ENCODE measurements at places on chromosomes 3 and 15.

DNA sequence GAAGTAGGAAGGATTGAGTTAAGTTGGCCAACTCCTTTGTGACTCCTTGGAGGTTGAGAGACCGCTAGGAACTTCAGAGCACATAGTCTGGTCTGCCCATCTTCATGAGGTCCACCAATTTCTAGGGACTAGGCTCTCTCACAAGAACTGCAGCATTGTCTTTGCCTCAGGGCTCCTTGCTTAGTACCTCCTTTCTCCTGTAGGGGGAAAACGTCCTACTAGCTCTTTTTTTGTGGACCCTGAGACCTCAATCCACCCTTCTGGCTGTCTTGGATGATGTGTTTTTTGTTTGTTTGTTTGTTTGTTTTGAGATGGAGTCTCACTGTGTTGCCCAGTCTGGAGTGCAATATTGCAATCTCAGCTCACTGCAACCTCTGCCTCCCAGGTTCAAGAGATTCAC is 21.6 kb downstream of the REC114 start:
- no peak for DNase-seq

GRCh38 chr3:111368056-111368455 is 173.9 kb upstream of the CD96 start:
- no peak for DNase-seq

GRCh38 chr3:10641760-10642159 is 136.4 kb upstream of the ATP2B2 start:
- DNase-seq = no peak

- DNase-seq = no peak
These were observed 11.1 kb upstream of the PLAAT1 start for GRCh38 chr3:193229851-193230420.

DNA sequence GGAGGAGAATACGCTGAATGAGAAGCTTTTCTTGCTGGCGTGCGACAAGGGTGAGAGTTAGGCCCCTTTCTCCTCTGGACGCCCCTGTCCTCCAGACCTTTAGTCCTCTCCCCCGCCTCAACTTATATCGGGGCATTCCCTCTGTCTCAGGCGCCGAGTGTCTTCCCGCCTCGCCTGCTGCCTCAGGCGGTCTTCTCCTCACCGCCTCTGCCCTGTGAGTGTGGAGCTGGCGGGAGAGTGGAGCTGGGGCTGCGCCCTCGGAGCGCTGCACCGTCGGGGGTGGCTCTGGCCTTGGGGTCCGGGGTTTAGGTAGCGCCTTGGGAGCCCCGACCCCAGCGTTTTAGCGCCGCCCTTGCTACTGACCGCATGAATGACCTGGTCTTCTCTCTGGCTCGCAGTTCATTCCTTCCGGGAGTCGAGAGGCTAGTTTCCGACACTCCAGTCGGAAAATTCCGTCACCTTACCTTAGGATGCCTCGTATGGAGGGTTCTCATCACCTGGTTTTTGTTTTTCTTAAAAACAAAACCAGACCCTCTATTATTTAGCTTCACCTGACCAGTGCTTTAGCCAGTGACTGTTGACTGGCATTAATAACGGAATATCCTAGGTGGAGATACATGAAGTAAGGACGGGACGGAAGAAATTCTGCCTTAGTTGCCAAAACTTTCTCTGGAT is 985 bp downstream of the TRPC1 start:
- DNase-seq = no peak

- no peak for DNase-seq
These were observed 96.3 kb downstream of the PLXNA1 start for GRCh38 chr3:127079211-127079610.

GRCh38 chr3:52779837-52780585 is 2.6 kb downstream of the ITIH1 start:
- no peak for DNase-seq

- DNase-seq = no peak
These were observed 168.4 kb upstream of the CCDC54 start for GRCh38 chr3:107208796-107209195.

DNA sequence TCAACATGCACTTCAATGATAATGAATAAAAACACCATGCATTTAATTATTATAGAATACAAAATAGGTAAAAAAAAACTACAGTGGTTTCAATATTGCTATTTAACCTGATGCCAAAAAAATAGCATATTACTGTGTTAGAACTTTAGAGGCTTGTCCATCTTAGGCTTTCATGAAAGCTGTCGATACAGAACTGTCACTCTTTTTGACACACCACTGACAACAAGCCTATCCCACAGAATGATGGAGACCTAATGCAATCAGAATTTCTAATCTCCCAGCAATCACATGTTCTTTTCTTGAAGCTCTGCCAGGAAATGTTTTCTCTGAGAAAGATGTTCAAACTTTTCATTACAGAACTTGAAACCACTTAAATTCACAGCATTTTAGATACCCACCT is 490.3 kb upstream of the EPHA6 start:
- DNase-seq = no peak

DNA sequence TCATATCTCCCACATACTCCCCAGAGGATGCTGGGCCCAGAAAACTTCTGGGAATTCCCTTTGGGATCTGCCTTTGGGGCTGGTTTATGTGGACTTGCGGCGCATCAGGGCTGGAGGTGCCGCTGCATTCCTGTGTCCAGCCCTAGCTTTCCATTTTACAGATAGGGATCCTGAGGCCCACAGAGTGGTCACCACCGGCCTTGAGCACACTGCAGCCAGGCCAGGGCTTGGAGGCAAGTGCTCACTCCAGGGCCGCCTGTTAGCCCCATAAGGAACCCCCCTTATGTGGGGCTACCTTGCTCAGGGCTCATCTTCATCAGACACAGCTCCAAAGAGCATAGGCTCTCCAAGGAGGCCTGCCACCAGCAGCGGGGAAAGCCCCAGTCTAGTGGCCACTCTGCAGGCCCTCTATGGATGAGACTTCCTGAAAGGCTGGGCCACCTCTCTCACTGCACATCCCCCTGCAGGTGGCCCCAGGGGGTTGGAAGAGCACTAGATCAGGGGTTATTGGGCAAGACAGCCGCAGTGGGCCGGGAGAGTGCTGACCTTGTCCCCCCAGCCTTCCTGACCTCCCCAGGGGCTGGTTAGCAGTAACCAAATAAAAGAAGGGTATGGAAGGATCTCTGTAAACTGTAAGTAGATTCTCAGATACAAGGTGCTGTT is 9.2 kb upstream of the ATP2B2 start:
- no peak for DNase-seq

DNA sequence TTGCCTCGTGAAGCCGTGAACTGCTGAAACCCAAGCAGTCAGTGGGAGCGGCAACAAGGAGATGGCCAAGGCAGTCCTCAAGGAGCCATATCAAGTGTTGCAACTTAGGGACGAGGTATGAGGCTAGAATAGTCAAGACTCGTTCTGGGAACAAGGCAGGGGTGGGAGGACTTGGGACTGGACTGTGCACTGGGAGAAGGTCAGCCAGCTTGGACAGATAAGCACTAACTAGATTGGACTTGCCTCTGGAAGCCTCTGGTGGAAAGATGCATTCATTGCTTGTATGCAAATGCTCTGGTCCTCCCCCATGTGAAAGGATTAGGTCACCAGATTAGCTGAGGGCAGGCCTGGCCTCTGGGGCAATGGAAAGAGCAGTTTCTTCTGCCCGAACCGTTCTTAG is 123.3 kb upstream of the CTNNB1 start:
- DNase-seq = no peak

GRCh38 chr3:171257251-171258203 is 202.7 kb downstream of the TNIK start:
- DNase-seq = no peak

- DNase-seq = no peak
These were observed 850.3 kb downstream of the ROBO1 start for GRCh38 chr3:78917536-78917935.

GRCh38 chr3:102979682-102980354 is 545.0 kb downstream of the ZPLD1 start:
- no peak for DNase-seq

- no peak for DNase-seq
These were observed 128.4 kb downstream of the NECTIN3 start for GRCh38 chr3:111200027-111200426.

DNA sequence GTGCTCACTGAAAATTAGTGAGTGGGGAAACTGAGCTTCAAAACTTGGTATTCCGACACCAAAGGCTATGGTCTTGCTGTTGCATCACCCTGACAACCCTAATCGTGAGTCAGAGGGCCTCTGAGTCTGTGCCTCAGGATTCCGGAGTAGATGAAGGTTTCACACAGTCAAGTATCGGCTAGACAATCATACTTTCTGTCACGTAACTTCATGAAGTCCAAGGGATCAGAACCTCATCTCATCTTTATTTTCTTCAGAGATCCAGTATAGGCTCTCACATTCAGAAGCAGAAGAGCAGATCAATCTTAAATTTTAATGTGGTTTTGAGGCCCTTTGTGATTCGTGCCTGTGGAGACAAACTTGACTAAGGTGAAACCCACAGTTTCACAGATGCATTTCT is 26.1 kb upstream of the NECTIN3 start:
- no peak for DNase-seq

GRCh38 chr3:180116658-180117057 is 79.9 kb upstream of the PEX5L start:
- no peak for DNase-seq

- DNase-seq = peak; percentile 70
These were observed 600.8 kb downstream of the FOXP1 start for GRCh38 chr3:70982700-70983140.

DNA sequence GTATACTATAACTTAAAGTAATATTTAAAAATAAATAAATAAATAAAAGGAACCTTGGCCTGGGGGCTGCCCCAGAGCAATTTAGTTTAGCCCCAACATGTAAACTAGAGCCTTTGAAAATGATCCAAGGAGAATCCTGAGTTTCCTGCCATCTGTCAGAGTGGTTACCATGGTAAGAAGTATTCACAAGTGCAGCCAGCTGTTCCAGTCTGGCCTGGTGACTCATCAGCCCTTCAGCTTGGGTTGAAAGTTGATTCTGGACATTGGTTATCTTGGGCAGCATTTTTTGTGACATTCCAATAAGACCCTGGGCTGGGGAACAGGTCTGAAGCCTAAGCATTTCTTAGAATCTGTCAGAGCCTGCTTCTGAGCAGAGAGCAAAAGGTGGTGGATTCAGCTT is 72.7 kb upstream of the LRTM1 start:
- DNase-seq = no peak

GRCh38 chr3:127120851-127121647 is 71.9 kb upstream of the PRR23E start:
- DNase-seq = no peak

GRCh38 chr3:129482721-129483120 is 42.7 kb downstream of the IFT122 start:
- no peak for DNase-seq

DNA sequence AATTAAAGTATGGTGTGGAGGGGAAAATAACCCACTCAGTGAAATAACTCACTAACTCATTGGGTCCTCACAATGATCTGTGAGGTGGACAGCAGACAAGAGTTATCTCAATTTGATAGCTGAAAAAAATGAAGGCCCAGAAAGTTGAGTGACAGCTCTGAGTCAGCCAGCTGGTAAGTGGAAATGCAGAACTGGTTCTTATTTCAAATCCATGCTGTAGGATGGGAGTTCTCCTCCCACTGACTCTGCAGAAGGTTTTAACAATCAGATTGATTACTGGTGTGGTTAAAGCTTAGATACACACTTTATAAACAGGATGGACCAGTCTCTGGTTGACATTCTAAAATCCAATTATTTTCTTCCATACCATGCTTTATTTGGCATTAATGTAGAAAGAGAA is 87.0 kb upstream of the LMOD3 start:
- no peak for DNase-seq

- peak; percentile 45 for DNase-seq
These were observed 603 bp downstream of the EIF1B start for GRCh38 chr3:40309925-40310695.

DNA sequence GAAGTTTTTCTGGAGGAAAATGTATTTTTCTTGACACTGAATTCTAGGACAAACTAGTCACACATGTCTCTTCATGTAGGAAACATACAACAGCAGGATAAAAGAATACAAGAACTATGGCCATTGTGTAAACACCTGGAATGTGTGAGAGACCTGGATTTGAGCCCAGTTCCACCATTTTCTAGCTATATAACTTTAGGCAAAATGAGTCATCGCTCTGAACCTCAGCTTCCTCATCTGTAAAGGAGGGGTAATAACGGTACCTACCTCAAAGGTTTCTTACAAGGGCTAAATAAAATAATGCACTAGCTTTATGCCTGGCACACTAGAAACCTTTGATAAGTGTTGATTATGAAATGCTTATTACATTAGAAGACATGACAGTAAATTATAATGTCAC is 57.8 kb downstream of the RIOX2 start:
- no peak for DNase-seq

GRCh38 chr3:124315215-124316033 is 323.5 kb upstream of the ROPN1 start:
- DNase-seq = no peak

DNA sequence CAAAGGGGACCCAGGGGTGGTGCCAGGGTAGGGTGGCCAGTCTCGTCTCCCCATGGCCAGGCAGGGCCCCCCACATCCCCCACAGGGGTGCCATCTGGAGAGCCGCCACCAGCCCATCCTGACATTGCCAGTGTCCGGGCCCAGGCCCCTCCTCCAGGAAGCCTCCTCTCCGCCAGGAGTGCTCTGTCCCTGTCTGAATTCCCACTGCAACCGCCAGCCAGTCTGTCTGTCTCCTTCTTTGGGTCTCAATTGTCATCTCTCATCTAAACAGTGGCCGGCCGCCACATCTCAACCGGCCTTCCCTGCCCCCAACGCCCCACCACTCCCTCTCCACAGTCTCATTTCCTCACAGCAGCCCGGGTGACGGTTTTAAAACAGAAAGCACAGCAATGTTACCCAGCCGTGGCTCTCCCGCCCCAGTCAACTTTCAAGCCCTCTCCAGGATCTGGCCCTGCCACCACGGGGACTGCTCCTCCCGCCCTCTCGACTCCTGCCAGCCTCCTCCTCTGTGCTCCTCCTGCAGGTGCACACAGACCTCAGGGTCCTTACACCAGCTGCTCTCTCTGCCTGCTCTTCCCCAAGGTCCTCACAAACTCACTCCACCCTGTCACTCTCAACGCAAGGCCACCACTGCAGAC is 57.0 kb downstream of the IQSEC1 start:
- peak; percentile 79 for DNase-seq

GRCh38 chr3:11434563-11435096 is 162.4 kb downstream of the ATG7 start:
- DNase-seq = no peak

DNA sequence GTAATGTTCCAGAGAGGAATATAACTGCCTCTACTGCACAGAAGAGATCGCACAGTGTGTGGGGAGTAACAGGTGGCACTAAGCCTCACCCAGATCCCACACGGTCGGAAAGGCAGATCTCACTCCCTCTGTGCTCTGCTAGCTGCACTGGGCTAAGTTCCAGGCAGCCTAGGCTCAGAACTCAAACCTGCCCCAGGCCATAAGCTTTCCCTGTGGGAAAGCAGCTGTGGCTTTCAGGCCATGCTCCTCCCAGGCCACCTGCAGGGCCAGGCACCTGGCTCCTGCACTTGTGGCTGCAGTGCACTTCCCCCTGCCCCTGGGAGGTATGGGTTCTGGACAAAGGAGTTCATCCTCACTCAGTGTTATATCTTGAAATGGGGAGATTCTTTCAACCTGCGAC is 27.5 kb downstream of the PCCB start:
- no peak for DNase-seq

- DNase-seq = no peak
These were observed 1.7 kb downstream of the CCDC9B start for GRCh38 chr15:40338921-40339620.

GRCh38 chr3:167773584-167773983 is 38.1 kb downstream of the SERPINI1 start:
- no peak for DNase-seq

- DNase-seq = no peak
These were observed 157.8 kb upstream of the ROPN1 start for GRCh38 chr3:124149771-124150170.
